Keratinocyte (primary cell): ENCODE measurements at places on chromosomes 5 and 9. TPM values are rescaled to one million over a fixed set of nuclear protein-coding genes. Genes with fewer than 3 reads are reported as not detected.

Gene PPP3R2
- polyA plus RNA-seq = not detected in 3 replicates

Gene MPDZ
- polyA plus RNA-seq = 6.6 to 9.0 TPM (median 8.6 TPM) in 3 replicates

DNA sequence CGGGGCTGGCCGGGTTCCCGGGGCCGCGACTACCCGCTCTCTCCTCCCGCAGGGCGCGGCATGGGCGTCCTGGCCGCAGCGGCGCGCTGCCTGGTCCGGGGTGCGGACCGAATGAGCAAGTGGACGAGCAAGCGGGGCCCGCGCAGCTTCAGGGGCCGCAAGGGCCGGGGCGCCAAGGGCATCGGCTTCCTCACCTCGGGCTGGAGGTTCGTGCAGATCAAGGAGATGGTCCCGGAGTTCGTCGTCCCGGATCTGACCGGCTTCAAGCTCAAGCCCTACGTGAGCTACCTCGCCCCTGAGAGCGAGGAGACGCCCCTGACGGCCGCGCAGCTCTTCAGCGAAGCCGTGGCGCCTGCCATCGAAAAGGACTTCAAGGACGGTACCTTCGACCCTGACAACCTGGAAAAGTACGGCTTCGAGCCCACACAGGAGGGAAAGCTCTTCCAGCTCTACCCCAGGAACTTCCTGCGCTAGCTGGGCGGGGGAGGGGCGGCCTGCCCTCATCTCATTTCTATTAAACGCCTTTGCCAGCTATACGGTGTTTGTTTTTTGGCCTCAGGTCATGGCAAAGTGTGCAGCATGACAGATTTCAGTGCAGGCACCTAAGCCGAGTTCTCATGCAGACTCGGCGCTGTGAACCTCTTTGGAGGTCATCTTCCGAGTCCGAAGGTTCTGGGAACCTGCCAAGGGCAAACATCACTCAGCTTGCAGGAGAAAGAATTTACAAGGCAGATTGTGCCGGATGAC lies 516 bp downstream of the MRPL41 start:
- no peak for DNase-seq

GRCh38 chr5:147403651-147404640 lies 105.9 kb downstream of the DPYSL3 start:
- DNase-seq = no peak

DNA sequence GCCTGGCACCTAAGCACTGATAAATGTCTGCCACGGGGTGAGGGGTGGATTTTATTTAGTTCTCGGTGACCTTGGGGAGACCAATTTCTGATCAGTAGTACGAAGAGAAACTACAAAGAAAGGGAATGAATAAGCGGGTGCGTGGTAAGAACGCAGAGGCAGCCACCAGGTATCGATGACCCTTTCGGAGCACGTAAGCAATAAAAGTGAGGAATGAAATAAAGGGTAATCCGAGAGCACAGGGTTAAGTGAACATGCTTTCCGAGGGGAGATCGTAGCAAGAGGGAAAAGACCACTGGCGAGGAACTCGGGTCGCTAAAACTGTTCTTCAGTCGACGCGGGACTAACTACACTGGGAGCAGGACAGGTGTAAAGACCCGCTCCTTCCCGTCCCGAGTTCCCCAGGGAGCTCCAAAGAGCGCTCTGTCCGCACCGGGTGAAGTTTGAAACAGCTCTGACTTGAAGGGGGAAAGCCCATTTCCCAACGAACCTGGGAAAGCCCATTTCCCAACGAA lies 1.1 kb downstream of the ELOVL7 start:
- no peak for DNase-seq

DNA sequence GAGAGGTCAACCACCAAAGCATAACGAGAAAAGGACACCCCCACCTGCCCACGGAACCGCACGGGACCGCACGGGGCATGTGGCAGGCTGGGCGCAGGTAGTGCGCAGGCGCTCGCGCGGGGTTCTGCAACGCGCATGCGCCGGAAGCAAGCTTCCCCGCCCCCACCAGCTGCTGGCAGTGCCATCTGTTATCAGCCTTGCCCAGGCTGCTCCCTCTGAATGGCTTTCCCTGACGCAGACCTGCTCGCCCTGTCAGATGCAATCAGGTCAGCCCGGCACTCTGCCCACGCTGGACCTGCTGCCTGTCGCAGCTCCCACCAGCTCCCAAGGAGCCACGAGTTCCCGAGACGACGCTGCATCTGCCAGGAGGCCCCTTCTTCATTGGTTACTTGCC lies 22.8 kb downstream of the PTCH1 start:
- DNase-seq = no peak

Gene PCDHAC1
- polyA plus RNA-seq = 0.14 to 0.64 TPM (median 0.45 TPM) in 3 replicates

DNA sequence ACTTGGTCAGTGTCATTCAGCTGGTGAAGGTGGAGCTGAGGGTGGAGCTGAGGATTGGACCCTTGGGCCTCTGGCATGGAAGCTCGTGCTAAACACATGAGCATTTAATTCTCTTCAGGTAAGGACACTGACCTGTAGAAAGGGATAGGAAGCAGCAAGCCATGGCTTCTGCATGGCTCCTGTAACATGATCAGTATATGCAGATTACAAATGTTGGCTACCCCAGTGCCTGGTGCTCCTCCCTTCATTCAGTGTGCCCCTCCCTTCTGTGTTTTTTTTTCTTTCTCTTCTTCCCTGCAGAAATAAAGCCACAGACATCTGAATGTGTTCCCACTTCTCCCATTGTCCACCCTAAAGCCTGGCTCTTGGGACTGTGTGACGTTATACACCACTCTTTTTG lies 52.9 kb downstream of the ARHGAP26 start:
- DNase-seq = no peak

- DNase-seq = no peak
Measured at GRCh38 chr9:21995666-21996398, 1.2 kb downstream of the CDKN2B-AS1 start.

Gene MEIKIN
- polyA plus RNA-seq = not detected in 3 replicates

DNA sequence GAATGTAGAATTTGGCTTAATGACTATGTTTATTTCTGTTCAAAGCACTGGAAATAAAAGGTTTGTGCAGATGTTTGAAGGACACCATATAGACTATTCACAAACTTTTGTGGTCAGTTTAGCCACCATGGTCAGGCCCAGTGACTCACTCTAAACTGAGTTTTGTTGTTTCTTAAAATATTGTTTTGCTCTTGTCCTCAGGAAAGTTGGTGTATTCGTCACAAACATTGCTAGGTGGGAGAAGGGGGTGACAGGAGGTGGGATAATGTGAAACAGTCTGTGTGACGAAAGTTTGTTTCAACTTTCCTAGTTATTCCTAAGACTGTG lies 35.0 kb upstream of the LIFR start:
- DNase-seq = no peak

GRCh38 chr5:169281625-169282024 lies 19.3 kb downstream of the SLIT3 start:
- no peak for DNase-seq

DNA sequence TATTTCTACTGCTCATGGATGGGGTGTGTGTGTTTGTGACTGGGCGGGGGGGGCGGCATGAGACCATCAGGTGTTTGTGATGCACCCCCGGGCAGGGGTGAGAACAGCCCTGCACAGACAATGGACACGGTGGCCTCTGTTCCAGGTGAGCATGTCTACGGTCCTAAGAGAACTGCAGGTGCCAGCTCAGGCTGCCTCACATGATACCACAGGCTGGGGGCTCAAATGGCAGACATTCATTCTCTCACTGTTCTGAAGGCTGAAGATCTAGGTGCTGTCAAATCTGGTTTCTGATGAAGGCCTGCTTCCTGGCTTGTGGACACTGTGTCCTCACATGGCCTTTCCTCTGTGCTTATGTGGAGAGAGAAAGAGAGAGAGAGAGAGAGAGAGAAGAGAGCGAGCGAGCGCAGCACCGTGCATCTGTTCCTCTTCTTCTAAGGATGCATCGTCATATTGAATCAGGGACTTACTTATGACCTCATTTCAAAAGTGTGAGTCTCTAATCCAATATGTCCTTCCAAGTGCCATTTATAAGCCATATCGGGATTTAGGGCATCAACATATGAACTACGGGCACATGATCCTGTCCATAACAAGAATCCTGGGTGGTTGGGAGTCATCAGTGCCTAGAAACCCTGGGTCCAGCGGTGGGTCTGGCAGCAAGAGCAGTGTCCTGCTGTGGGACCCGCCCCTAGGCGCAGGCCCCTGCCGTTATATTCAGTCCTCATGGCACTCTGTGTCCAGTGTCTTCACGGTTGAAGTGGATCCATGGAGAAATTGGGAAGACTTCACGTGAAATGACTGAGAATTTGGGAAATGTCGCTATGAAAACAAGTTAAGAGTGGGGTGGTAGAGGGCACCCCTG lies 42.5 kb downstream of the NXNL2 start:
- DNase-seq = no peak

DNA sequence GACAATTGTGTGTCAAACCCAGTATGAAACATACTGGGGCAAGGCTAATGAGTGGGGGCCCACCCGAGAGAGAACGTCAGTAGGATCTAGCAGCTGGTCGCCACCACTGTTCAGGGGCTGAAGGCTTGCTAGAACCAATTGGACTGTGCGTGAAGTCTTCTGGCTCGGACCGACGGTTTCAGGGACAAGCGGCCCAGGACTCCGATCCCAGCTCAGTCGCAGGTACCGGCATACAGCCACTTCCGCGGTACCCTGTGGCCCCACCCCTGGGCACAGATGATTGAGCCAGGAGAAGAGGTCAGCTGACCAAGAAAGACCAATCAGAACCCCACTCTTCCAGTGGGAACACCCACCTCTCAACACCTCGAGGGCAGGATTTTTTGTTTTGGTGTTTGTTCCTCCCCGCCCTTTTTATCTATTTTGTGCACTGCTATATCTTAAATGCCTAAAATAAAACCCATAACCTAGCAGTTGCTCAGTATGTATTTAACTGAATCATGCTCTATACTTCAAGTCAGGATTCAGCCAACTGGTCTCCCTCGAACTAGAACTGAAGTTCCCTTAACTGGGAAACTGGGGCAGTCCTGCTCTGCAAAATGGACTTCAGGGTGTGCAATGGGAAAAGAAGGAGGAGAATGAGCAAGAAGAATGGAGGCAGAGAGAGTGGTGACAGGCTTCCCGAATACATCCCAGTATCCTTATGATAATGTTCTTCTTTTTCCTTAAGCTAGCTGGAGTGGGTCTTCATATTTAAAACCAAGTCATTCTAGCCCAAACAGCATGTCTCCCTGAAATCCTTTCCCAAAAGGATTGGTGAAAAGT lies 21.1 kb upstream of the CPEB4 start:
- no peak for DNase-seq

DNA sequence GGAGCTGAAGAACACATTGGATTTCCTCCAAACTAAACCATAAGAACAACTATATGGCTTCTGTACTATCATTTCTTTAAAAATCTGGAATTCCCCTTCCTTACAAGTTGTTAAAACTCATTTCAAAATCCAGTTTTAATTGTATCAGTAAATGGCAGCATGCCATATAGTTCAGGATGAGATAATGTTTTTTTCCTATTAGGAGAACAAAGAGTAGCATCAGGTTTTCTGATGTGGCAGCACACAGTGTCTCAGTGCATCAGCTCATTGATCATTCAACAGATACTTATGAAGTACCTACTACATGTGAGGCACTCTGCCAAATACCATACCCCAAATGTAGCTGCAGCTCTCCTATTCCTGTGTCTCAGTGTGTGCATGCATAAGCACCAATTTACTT lies 161.1 kb downstream of the EPB41L4A start:
- DNase-seq = no peak

DNA sequence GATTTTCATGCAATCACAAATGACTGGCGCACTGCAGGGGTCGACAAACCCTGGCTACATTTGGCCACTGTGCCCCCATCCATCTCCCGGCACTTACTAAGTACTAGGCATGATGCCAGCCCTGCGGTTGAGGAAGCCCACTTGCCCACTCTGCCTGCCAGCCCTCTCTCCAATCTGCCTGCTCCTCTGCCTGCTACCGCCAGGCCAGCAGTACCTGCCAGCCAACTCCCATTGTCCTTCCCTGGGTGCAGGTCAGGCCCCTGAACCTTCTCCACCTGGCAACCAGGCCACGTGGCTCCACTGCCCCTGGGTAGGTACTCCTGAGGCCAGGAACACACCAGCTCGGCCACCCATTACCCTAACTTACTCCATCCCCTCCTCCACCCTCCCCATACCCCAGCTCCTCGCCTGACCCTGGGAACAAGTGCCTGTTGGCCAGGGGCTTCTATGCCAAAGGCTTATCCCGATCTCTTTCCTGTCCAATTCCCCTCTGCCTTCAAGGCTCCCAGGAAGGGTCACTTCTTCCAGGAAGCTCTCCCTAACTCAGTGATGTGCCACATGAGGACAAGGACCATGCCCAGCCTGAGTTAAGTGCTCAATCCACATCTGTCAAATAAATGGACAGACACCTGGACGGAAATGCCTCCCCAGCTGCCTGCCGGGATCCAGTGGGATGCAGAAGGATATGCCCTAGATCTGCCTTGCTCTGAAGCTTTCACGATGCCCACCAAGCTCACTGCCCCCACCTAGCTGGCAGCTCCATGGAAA lies 6.6 kb downstream of the EEIG1 start:
- no peak for DNase-seq

GRCh38 chr5:165407352-165407751 lies 1901.9 kb downstream of the MAT2B start:
- DNase-seq = no peak

- no peak for DNase-seq
Measured at GRCh38 chr5:18111906-18112465, 477.7 kb downstream of the TAF11L14 start.

DNA sequence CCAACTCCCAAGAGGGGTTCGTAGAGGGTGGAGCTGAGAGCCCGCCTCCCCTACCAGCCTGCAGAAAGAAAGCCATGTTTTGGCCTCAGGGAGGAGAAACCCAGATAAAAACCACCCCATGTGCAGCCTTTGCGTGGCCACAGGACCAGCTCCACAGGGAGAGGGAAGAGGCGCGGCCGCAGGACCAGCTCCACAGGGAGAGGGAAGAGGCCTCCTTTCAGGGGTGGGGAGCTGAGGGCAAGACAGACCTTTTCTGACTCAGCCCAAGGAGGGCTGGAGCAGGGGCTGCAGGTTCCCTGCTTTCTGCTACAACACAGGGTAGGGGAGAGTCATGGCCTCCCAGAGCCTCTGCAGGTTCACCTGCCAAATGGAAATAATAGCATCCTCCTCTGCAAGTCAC lies 37.6 kb upstream of the KCNMB1 start:
- no peak for DNase-seq

DNA sequence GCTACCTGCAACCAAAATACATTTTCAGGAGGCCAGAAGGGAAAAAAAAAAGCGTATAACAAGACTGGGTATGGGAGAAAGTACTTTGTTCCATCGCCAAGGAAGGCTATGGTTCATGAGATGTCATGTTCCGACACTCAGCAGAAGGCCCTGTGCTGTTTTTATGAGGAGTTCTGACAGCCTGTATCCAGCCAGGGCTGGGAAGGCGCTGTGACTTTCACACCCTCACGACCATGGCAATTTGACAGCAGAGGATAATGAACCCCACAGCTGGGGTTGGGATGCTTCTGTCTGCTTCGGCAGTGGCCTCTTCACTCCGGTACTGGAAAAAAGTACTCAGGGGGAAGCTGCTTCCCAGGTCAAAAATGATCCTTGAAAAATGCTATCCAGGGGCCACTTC lies 154.4 kb downstream of the PRELID2 start:
- DNase-seq = no peak

- no peak for DNase-seq
Measured at GRCh38 chr9:82231411-82231810, 242.8 kb downstream of the SPATA31D1 start.

DNA sequence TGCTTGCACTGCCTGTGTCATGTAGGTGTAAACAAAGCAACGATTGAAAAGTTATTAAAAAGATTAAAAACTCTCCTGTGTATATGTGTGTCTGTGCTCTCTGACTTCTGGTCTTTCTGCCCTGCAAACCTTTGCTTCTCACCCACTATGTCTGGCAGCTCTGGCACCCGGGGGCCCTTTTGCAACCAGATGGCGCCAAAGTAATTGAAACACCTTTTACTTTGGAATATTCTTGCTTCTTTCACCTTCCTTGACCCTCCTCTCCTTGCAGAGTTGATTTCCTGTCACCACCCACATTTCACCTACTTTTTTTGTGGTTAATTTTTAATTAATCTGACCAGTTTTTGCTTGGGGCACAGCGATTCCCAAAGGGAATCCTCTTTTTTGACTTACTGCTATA lies 275.5 kb downstream of the ARHGEF28 start:
- DNase-seq = no peak
